ENCODE measurements at places on chromosomes 3 and 15.

- no peak for DNase-seq
Measured at GRCh38 chr3:137121704-137122314, 164.0 kb downstream of the IL20RB start.

DNA sequence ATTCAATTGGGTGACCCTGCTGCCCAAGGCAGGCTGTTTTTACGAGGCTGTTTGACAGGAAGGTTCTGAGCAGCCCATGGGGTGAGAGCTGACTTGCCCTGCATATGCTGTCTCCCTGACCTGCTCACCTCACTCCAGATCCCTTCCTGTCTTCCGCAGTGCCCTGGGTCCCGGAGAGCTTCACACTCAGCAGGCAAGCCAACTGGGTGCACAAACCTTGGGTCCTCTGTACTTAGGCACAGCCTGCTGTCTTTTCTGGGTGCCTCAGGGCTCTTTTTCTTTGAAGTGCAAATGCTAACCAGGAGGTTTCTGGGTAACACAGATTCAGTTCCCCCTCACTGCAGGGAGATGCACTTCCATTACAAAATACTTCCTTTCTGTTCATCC is 32.8 kb downstream of the ZXDC start:
- DNase-seq: peak; percentile 17

- no peak for DNase-seq
Measured at GRCh38 chr15:92839696-92840095, 60.4 kb upstream of the CHD2 start.

DNA sequence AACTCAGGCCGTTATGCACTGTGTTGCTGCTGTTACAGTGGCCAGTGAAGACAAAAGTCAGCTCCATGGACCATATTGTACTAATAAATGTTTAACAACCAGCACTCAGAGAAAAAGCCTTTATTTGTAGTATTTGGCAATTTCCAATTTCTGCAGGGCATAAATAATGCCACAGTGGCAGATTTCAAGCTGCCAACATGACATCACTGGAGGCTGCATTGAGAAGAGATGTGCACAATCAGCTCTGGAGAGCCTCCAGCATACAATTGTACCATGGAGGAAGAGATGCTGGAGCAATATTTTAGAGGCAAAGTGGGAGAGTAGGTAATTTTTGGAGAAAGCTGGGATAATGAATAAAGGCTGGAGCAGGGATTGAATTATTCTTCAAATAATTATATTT is 9.7 kb upstream of the ALCAM start:
- DNase-seq: no peak

GRCh38 chr3:62433396-62433795 is 60.0 kb upstream of the FEZF2 start:
- DNase-seq: no peak

GRCh38 chr15:64878705-64879104 is 33.0 kb upstream of the ANKDD1A start:
- DNase-seq: no peak

- DNase-seq: no peak
Measured at GRCh38 chr15:83717010-83717409, 63.1 kb downstream of the ADAMTSL3 start.

DNA sequence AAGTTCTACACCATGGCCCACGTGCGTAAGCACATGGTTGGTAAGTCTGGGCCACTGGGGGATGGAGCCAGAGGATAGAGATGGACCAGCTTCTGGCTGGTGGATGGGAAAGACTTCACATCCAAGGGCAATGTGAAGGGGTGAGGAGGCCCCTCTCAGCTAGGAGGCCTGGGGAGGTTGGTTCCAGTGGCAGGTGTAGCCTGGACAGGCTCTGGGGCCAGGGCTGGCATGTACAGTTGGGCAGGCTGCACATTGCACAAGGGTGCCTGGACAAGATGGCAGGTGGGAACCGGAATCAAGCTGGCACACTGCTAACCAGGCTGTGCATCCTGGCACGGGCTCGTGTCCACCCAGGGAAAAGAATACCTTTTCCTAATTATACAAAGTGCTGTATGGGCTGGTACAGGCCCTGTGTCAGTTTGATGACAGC is 8.1 kb downstream of the ZBTB47 start:
- no peak for DNase-seq
